Fibroblast of upper back skin (primary cell): ENCODE measurements at places on chromosomes 5 and 9.

- peak; percentile 100 for DNase-seq
Observed at GRCh38 chr9:35072461-35073278, at the start of gene VCP. TSS of gene VCP (minus strand) at chr9:35072625. CDS start at chr9:35072353, 272 bp downstream.

DNA sequence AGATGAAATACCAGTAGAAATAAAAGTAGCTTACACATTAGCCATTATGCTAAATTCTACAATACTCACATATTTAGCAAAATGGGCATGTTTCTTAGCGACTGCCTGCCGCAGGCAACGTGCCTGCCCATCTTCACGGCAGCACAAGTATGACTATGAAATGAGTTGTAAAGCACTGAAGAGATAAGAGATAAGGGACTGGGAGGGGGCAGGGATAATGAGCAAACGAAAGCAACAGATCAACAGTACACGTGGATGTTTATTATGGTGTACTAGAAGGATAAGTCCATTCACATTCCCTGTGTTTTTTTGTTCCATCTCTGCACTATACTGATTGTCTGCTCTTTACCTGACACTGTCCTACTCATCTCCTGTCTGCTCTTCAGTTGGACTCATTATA is 44.1 kb upstream of the KCNN2 start:
- DNase-seq = no peak

- peak; percentile 13 for DNase-seq
Observed at GRCh38 chr9:2802494-2802921, 41.4 kb downstream of the PUM3 start.

DNA sequence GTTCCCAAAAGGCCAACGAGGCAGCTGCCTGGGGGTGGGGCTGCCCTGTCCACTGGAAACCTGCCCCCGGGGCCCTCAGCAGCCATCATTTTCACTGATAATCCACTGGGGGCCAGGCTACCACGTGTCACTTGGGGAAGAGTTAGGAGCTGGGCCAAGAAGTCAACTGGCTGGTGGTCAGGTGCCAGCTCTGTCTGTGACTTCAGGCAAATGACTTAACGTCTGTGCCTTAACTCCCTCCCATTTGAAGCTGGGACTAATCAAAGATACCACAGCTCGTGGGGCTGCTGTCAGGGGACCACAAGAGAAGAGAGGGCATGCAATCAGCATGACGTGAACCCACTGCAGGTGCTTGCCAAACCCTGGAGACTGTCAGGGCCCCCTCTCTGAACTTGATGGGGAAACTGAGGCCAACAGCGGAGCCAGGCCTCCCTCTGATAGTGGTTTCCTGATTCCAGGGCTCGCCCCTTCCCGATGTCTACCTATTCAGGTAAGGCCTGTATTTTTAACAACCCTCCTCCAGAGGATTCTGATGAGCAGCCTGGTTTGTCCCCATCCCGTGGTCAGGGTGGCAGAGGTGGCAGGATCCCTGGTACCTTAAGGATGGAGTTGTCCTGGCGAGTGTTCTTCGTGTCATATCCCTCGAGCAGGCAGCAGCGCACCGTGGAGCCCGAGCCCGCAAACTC is 12.3 kb upstream of the DPM2 start:
- DNase-seq = no peak

GRCh38 chr5:81908771-81909170 is 63.1 kb upstream of the ATG10 start:
- DNase-seq = no peak

GRCh38 chr5:161030229-161030628 is 178.2 kb upstream of the ATP10B start:
- no peak for DNase-seq

DNA sequence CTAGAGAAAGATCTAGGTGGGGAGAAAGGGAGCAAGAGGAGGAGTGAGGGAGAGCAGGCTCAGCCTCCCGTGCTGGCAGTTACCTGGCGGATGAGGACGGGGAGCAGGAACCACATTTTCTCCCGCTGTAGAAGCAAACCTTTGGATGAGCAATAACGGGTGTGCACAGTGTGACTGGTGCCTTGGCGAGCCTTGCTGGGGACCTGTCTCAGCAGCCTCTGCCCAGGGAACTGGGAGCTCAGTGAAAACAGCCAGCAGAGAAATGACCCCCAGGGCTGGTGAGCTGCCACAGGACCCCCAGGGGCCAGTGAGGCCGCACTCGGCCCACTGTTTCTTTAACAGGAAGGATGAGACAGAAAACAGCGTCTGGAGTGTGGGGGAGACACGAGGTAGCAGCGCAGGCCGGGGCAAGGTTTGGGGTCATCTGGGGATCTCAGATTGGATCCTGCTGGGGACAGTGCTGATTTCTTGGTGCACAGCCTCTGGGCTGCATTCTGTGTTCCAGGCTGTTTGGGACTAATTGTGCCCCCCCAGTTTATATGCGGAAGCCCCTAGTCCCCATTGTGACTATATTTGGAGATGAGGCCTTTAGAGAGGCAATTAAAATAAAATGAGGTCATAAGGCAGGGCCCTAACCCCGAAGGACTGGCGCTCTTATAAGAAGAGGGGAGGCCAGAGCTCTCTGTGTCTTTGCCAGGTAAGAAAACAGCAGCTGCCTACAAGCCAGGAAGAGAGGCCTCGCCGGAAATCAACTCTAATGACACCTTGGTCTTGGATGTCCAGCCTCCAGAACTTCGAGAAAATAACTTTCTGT is 118.8 kb upstream of the PHYKPL start:
- DNase-seq = no peak

- DNase-seq = no peak
Observed at GRCh38 chr5:7415123-7415522, 19.2 kb downstream of the ADCY2 start.

GRCh38 chr5:40552981-40553380 is 126.7 kb upstream of the PTGER4 start:
- no peak for DNase-seq

DNA sequence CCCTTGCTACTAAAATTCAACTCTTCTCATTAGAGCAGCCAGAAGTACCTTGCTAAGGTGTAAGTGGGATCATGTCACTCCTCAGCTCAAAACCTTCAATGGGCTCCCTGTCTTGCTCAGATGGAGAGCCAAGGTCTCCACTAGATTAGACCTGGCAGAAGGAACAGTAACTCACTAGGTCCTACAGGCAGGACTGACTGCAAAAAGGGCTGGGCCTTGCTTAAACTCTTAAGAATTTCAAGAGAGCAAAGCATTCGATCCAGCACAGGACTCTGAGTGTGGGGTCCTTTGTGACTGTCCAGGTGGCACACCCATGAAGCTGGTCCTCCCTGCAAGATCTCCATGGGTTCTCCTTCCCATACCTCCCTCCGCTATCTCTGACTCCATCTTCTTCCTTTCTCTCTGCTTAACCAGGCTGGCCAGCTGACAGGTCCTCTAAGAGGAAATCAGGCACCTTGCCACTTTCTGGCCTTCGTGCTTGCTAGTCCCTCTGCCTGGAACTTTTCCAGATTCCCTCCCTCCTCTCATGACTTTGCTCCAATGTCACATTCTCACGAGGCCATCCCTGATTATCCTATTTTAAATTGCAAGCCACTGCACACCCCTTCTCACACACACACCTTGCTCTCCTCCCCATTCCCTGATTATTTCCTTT is 70.2 kb downstream of the BASP1 start:
- DNase-seq = no peak

GRCh38 chr5:10502130-10502529 is 60.5 kb downstream of the ROPN1L start:
- DNase-seq = no peak

GRCh38 chr5:134439210-134439654 is 27.6 kb upstream of the CDKN2AIPNL start:
- DNase-seq = peak; percentile 94

GRCh38 chr5:147044572-147045273 is 166.2 kb upstream of the PPP2R2B start:
- DNase-seq = no peak

GRCh38 chr5:150651382-150651781 is 9.7 kb upstream of the MYOZ3 start:
- no peak for DNase-seq

DNA sequence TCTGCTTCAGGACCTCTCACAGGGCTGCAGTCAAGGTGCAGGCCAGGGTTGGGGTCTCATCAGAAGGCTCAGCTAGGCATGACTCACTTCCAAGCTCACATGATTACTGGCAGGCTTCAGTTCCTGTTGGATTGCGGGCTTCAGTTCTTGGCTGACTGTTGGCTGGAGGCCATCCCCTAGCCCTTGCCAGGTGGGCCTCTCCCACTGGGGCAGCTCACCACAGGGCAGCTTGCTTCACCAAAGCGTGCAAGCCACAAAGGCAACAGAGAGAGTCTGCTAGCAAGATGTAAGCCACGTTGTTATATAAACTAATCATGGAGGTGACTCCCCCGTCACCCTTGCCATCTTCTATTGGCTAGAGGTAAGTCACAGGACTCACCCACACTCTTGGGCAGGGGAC is 14.4 kb downstream of the CPLX2 start:
- DNase-seq = no peak

DNA sequence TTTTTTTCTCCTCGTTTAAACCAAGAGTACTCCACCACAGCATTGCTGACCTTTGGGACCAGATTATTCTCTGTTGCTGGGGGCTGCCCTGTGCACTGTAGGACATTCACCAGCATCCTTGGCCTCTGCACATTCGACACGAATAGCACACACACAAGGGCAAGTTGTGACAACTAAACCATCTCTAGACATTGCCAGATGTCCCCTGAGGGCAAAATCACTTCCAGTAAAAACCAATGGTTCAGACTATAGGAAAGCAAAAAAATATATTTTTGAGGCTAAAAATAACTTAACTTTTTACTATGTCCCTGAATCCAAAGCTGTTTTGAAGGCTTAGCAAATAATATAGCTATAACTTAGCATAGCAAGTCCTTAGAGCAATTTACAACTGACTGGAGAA is 65.9 kb downstream of the SEMA5A start:
- no peak for DNase-seq

DNA sequence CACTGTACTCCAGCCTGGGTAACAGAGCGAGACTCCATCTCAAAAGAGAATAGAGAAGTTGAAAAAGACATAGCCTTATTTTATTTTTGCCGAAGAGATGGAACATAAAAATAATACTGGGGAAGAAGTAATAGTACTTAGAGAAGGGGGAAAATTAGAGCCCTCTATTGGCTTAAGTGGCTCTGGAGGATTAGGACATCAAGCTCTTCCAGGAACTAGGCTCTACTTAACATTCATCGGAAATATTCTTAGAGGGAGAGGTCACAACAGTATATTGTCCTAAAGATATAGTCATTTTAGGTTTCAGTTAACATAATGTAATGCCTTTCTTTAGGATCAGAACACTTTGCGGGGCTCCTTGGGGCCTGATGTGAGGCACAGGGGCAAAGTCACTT is 86.0 kb upstream of the PLPP1 start:
- DNase-seq = no peak

DNA sequence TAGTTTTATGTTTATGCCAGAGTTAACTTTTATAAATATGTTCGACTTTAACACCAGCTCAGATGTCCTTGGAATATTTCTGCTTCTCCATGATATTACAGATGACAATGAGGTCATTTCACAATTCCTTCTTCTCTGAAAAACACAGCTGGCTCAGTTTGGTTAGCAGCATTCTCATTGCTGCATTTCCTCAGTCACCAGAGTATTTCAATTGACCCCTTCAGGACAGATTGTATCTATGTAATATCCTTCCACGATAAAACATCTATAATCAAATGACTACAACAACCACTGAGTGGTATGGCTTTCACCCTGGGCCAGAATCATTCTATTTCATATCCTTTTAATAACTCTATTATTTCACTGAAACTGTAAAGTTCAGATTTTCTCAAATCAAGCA is 148.7 kb downstream of the OXCT1 start:
- no peak for DNase-seq

DNA sequence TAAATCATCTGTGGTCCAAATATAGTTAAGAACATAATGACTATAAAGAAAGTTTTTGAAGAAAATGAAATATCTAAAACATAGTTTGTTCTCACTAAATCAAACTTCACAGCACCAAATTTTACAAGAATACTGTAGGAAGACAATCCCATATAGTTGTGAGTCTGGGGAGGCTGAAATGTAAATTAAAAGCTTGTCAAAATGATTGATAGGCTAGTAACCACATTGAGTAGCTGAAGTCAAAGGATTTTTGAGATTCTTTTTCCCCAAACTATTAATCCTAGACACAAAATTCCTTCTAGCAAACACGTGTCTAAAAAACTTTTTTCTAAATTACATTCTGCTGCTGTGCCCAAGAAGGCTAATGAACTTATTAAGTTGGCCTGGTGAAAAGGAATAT is 13.0 kb downstream of the BHMT start:
- peak; percentile 60 for DNase-seq

DNA sequence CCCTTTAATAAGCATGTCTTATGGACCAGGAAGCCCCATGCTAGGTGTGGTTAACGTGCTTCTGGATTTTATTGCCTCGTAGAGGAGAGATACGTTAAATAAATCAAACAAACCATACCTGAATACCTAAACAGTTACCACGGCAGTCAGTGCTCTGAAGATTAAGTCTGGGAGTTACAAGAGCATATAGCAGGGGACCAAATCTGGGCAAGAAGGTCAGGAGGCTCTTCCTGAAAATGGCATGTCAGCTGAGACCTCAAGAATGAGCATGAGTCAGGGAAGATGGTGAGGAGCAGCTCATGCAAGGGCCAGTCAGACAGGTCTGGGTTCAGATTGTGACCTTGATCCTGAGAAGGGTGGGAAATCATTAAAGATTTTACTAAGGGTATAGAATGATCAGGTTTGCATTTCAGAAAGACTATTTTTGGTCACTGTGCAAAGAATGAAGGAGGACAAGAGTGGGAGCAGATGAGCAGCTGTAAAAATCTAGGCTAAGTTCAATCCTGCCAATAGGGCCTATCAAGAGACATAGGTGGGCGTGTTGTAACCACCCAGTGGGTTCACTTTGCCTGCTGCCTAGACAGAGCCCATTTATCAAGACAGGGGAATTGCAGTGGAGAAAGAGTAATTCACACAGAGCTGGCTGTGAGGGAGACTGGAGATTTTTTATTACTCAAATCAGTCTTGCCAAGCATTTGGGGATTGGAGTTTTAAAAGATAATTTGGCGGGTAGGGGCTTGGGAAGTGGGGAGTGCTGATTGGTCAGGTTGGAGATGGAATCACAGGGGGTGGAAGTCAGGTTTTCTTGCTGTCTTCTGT is 4.8 kb upstream of the ZNF366 start:
- peak; percentile 47 for DNase-seq

DNA sequence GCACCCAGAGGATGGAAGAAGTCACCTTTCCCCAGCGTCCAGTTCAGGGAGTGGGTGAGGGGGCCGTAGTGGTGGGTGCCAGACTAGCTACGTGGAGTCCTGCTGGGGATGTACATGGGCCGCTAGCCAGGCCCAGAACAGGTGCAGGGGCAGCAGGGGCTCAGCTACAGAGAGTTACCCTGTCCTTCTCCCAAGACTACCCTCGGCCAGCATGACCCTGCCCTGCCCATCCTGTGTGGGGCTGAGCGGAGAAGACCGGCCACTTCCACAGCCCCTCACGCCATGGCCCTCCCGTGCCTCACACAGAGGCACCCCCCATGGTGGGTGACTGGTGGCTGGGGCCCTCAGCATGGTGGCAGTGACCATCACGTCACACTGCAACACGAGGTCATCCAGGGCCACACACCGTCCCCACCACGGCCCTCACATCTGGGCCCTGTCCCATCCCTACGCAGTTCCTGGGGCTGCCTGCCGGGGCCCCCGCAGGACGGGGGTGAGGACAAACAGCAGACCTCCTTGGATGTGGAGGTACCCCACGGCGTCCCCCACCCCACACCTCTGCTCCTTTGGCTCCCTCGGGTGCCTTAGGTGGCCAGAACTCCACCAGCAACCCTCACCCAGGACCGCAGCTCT is 977 bp upstream of the DPP7 start:
- no peak for DNase-seq
